ENCODE measurements at places on chromosomes 7 and 10.

DNA sequence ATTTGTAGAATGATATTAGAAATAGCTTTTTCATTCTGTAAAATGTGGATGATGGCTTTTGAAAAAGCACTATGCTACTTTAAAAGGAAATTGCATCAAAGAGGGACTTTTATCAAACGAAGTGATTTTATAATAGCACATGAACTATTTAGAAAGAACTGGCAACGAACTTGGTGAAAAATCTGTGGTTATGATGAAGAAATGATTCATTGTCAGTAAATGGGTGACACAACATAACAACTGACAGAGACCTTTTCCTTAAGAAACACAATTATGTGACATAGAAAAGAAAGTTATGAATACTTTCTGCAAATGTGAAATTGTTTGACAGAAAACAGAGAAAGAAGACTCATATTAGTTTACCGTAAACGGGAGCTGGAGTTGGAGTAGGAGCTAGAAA, 60.7 kb upstream of the LAMB4 start:
- DNase-seq = no peak

DNA sequence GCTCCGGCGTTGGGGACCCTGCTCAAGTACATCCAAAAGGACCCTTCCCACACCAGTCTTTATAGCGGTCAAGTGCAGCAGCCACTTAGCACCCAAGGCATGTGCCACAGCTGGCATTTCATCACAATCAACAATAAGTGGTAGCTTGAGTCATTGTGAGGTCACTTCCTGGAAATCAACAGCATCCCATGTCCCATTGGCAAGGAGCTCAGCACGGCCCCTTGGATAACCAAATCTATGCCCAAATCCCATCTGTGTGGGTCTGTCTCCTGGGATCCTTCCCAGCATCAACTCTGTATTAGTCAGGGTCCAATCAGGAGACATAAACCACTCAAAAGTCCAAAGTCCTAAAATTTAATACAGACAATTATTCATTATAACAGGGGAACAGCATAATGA, 27.1 kb downstream of the MDH2 start:
- DNase-seq = no peak

DNA sequence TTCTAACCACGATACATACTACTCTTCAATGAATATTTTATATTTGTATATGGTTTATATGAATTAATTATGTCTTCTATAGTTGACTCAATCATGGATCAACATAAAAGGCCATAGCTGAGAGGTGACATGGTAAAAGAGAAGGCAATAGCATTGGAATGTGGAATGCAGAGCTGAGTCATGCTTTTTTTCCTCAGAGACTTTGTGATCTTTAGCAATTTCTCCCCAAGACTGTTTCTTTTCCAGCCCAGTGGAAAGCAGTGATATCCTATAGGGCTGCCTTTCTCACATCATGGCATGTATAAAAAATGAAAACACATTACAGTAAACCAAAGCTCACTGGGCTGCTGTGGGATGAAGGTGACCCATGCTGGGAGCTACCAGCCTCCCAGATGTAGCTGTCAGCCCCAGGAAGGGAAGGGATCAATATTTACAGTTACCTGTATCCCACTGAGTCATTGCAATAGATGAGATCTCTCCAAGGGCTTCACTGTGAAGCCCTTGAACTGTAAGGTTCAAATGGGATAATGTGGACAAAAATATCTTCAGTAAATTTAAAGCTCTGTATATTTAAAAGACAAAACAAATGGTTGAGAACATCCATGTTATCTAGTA, 30.2 kb downstream of the SLC39A12 start:
- DNase-seq = no peak

GRCh38 chr7:106891548-106892410, 26.7 kb downstream of the PIK3CG start:
- DNase-seq = peak; percentile 33

- DNase-seq = peak; percentile 60
Observed at GRCh38 chr7:73885975-73886798, 25.2 kb downstream of the TMEM270 start.

DNA sequence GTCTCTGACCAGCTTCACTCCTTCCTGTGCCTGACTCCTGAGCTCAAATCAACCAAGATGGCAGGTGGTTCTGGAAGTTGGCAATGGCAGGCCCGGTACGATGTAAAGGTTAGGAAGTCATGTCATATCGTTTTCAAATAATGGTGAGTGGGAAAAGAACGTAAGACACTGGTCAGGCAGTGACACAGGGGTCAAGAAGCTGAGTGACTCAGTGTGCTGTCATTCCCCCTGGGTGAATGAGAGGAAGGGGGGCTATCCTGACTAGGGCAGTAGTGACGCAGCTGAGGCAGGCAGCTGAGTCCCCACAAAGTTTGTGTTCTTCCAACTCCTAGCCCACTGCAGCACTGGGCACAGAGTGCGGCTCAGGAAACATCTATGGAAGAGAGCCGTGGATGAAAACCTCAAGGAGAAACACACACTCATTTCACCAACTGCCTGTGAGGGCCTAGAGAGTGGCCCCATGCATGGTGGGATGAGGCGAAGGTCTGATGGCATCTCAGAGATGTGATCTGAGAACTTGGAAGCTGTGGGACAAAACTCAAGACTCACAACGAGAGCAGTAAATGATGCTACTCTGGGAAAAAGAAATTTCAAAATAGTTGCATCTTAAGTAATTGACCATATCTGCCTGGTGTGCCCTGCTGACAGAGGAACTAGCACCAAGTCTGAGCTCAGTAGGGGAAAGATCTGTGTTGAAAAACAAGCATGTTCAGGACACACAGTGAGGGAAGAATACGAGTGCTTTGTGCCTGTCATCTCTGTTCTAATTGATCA, 23.2 kb downstream of the CREB3L2 start:
- no peak for DNase-seq

Measured in H9 (cell line).